ENCODE measurements at places on chromosomes 5 and 9.
A peak's percentile ranks its signal among the peaks of the same experiment; 100 is the strongest.

DNA sequence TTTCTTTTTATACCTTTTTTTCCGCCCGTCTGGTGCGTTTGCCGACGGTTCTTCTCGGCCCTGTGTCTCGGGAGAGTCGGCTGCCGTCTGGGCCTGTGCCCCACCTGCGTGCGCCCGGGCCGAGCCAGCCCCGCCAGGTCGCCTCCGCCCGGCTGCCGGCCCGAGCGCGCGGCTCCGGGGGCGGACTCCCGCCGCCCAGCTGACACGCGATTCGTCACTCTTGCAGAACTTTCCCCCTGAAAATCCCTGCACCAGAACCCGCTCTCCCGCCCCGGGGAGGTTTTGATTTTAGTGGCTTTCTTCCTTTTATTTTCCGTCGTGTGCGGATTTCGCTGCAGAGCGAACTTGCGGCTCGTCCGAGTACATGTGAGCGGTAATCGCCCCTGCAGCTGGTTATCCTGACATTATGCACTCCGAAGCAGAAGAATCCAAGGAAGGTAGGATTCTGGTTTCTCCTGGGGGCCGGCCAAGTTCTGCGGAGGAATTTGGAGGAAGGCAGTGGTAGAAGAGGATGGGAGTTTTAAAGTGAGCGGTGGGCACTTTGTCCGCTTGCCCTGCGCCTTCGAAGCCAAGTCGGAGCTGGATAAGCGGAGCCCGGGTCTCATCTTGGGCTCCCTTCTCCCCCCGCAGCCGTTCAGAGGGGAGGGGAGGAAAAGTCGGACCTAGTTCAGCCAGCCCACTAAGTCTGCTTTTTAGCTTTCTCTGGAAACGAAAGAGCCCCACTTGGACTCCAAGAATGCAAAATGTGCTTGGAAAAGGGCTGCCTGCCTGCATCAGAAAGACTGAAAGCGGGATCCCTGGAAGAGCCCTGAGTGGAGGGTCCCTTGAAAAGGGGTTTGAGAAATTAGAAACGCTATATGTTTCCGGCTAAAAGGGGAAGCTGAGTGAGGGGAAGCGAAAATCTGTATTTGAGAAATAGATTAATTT, at the start of gene TNFAIP8:
Gene TNFAIP8 (plus strand): TSS at position 335 of the 927 bp plus-strand sequence. CDS start 72 bp downstream, at position 407.
- DNase-seq, result peak; percentile 85

- no peak for DNase-seq
Observed at GRCh38 chr9:83299094-83299493, 236.2 kb upstream of the RASEF start.

DNA sequence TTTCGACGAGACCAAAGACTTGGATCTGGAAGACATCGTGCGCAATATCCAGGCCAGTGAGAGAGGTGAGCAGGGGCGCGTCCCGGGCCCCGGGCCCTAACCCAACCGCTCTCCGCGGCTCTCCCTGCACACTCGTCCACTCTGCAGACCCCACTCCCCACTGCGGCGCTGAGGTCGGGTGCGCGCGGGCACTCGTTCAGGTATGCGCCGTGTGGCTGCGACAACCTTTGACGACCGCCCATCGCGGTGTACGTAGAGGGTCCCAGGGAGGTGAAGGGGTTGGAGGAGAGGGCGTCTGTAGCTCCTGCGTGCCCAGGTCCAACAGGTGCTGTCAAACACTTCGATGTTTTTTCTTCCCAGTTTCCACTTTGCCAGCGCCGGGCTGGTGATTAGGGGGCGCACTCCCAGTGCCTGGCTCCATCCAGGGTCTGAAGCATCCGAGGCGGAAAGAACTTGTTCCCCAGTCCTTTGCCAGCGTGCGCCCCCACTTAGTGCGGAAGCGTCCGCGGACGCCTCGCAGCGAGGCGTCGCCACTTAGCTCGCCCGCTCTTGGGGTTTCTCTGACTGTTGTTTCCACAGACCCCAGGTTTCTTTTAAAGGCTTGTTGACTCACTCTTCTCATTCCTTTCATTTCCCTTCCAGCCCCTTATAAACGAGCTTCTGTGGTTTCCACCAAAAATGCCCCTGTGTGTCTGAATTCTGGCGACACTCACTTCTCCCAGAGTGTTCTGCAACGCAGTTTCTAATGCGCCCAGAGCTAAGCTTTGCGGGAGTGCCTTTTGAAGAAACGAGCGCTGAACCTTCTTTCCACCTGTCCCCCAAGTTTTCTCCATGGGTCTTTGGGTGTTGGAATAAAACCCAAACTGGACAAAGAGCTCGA, 1.6 kb downstream of the NPR3 start:
- DNase-seq, result peak; percentile 73

GRCh38 chr5:88825584-88826315, 57.2 kb downstream of the MEF2C start:
- peak; percentile 16 for DNase-seq

DNA sequence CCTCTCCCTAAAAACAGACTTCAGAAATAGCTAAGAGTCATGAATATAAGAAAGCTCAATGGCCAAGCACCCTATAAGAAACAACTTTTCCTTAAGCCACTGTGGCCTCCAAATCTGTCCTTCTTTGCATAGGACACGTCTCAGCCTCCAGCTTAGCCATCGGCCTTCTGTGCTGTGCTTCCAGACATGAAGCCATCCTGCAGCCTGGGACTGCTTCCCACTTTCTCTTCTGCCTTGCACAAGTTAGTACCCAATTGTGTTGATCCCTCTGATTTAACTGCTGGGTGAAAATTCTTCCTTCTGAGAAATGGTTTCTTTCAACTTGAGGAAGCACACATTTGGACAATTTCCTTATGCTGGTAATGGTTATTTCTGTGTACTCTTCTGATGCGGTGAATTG, 334.7 kb downstream of the MARCHF11 start:
- DNase-seq, result no peak

DNA sequence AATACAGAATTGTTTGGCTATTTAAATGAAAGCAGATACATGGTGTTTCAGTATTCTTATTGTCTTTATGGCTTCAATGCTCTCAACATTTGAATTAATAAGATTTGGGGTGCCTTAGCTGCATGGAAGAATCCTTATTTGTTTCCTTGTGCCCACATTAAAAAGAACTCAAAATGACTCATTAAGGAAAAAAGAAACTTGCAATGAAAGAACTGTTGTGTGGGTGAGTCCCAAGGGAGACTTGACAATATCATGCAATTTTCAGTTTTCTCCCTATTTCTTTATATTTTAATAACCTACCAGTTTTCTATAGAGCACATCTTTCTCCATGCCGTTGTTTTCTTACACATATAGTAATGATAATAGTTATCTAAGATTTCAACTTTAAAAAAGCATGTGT, 404.0 kb downstream of the PDE4D start:
- no peak for DNase-seq

DNA sequence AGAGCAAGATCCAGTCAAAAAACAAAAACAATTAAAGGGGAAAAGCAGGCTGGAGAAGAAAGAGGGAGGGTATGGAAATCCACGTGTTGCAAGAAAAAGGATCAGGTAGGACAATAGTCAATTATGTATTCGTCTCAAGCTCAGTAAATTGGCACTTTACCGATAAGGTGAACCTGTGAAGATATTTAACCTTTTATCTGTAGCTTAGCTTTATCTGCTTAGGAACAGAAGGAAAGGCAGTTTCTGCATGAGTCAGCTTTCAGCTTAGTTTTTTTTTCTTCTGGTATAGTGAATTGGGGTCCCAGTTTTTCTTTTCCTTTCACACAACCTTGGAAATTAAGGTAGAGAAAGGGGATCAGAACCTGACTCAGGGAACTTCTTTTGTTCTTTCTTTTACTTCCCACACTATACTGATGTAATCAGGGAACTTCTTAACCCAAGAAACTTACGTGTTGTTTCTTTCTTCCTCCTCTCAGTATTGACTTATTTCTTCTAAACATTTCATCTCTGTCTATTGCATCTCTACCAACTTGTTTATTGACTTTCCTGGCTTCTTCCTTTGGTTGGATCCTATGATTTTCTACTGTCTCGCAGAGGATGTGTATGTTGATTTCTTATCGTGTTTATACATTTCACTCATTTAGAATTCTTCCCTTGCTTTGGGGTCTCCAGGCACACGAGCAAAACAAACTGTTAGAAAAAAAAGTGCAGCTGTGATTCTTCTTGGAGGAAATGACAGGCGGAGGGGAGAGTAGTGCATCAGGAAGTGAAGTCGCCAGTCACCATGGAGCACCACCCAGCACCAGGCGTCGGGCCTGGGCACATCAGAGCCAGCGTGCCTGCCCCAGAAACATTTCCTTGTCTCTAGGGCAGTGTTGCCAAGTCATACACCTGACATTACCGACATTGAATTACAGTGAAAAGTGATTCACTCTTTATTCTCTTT, 123.0 kb upstream of the LHFPL2 start:
- no peak for DNase-seq

GRCh38 chr9:73183917-73184861, 32.5 kb downstream of the ANXA1 start:
- DNase-seq, result peak; percentile 88
